ENCODE measurements at places on chromosomes 1 and 21. TPM values are rescaled to one million over a fixed set of nuclear protein-coding genes. Genes with fewer than 3 reads are reported as not detected.

DNA sequence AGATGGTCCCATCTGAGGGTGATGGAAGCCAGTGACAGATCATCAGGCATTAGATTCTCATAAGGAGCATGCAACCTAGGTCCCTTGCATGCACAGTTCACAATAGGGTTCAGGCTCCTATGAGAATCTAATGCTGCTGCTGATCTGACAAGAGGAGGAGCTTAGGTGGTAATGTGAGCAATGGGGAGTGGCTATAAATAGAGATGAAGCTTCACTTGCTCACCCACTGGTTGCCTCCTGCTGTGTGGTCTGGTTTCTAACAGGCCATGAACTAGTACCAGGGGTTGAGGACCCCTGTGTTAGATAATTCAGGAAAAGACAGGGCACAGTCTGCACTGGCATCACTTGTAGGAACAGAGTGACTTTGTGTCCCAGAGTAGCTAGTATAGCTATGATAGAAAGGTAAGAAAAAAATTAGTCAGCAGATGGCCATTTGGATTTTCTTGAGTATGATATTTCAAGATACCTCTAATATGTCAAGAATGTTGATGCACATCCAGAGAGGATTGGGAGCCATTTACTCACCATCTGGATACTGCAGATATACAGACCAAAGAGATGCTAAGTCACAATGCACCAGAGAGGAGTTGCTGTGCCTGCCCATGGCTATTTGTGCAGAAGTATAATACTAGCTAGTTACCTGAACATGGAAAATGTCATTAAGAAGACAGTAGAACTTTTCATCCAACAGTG lies 53.6 kb downstream of the ADCY10 start:
- DNase-seq, result no peak

GRCh38 chr1:220818421-220819173 lies 31.9 kb downstream of the MTARC1 start:
- DNase-seq, result peak; percentile 93

The RBBP5 gene
- 16.4 TPM for polyA plus RNA-seq

- no peak for DNase-seq
These were observed 1.9 kb upstream of the OR2T34 start for GRCh38 chr1:248576260-248576980.

- DNase-seq, result peak; percentile 42
These were observed 3.2 kb downstream of the ATP8B2 start for GRCh38 chr1:154328318-154329151.

GRCh38 chr21:37765221-37765900 lies 150.9 kb downstream of the KCNJ6 start:
- DNase-seq, result no peak

The KRTAP8-1 gene
- not detected for polyA plus RNA-seq

- no peak for DNase-seq
These were observed 61.9 kb upstream of the GJA5 start for GRCh38 chr1:147822292-147822691.

DNA sequence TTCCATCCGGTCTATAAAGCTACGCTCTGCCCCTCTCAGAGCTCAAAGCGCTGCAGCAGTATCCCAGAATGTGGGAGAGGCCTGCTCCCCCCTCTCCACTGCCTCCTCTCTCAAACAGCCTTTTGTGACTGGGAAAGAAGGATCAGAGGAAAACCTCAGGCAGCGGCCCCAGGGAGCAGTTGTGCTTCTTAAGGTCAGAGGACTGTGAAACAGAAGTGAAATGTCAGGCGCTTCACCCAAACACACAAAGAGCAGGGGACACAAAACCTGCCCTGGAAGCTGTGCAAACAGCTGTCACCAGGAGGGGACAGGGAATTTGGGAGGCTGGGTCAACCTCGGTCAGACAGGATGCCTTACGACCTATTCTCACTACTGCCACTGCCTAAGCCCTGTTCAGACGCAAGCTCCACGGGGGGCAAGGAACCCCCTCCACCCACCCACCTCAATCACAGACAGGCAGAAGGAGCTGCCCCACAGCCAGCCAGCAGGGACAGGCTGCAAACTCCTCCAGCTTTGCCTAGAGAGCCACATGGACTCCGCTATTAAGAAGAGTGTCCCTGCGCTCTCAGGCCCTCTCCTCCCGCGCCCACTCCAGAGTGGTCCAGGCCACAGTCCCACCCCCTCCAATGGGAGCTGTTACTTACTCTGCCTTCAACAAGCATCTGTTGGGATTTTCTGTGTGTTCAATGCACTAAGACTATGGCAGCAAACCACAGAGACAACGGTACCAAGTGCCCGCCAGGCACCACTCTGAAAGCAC lies 14.6 kb downstream of the SSBP3 start:
- DNase-seq, result no peak

The IKBKE gene
- polyA plus RNA-seq, result 12.4 TPM

- no peak for DNase-seq
These were observed 65.3 kb downstream of the URB2 start for GRCh38 chr1:229691362-229691761.

DNA sequence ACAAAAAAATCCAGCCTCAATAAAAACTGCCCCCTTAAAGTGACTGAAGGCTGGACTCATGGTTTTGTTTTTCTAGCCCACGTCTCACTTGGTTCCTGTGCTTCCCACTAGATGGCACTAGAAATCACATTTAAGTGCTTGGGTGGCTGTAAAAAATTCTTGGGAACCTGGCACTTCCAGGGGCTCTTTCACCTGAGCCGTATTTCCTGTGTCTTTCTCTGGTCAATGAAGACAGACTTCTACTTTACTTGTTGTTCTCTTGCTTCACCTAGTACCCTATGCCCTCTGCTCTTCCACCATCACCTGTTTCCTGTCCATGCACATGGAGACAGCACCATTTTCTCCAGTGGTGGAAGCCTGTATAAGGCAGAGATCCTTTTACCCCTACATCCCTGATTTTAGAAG lies 20.0 kb downstream of the METTL13 start:
- peak; percentile 65 for DNase-seq

The PLA2G5 gene
- 7.2 TPM for polyA plus RNA-seq
